ENCODE measurements at places on chromosomes 12 and 14.

DNA sequence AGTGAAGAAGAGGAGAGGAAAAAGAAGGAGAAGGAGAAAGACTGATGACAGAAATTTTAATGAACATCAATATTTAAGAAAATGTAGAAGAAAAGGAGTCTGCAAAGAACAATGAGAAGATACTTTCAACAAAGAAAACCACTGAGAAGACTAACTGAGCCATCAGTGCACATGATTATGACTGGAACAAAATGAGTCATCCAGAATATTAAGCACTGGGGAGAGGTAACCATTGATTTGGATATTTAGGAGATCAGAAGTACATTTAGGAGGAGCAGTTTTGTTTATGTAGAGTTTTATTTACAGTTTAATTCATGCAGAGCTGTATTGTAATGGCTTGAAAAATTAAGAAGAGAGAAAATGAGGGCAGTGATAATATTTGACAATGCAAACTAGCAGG, 159.1 kb downstream of the C12orf50 start:
- DNase-seq = no peak

DNA sequence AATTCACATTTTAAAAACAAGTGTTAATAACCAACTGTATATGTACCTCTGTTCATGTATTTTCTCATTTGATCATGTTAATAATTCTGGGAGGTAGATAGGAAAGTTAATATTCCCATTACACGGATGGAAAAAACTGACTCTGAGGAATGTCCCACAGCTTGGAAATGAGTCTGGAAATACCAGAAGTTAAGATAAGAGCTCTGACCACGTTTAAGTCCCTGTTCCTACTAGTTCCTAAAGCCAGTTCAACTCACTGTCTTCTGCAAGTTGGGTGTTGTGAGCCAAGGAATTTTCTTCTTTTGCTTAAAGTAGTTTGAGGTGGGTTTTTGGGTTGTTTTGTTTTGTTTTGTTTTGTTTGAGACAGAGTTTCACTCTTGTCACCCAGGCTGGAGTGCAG, 104.5 kb downstream of the TMEM30B start:
- DNase-seq = no peak

- no peak for DNase-seq
Observed at GRCh38 chr12:29907461-29907860, 123.7 kb upstream of the TMTC1 start.

GRCh38 chr14:103072595-103073366, 11.2 kb upstream of the LBHD2 start:
- DNase-seq = no peak

DNA sequence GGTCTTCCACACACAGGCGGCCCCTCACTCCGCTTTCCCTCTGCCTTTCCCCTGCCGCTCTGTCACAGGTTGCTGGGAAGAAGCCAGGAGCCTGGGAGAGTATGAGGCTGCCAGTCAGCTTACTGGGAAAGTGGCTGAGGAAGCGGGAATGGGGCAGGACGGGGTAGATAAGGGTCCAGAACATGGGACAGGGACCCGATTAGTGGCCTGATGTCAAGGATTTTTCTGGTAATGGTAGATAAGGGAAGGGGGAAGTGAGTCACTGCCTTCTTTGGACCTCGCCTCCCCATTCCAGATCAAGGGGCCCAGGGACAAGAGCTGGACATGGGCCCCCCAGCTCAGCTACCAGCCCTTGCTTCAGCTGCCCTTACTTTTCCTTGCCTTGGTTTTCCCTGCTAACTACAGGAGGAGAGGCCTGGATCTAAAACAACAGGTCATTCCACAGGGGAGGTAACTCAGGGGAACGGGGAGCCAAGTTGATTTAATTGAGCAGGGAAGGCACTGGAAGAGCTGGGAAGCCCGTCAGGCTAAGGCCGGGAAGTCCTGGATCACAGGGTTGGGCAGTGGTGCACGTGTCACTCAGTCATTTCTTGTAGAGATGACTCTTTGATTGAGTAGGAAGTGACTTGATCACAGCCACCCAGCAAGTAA, 3.5 kb upstream of the LPAR5 start:
- DNase-seq = no peak

All from CD4-positive, alpha-beta T cell treated with Interferon alpha-2 for 1 hour (primary cell).